ENCODE measurements at places on chromosomes 2 and 18. TPM values are rescaled to one million over a fixed set of nuclear protein-coding genes. Genes with fewer than 3 reads are reported as not detected.

- H3K36me3 ChIP-seq, result no peaks in the 10 kb centered on the region
- no peak for DNase-seq
- H3K27me3 ChIP-seq, result no peaks in the 10 kb centered on the region
- peaks cover 5% of the 10 kb centered on the region for H3K4me1 ChIP-seq
- H3K4me3 ChIP-seq, result no peak overlapping the region
- H3K27ac ChIP-seq, result no peak overlapping the region
These were observed 55.5 kb downstream of the MTHFD2 start for GRCh38 chr2:74253971-74254310.

DNA sequence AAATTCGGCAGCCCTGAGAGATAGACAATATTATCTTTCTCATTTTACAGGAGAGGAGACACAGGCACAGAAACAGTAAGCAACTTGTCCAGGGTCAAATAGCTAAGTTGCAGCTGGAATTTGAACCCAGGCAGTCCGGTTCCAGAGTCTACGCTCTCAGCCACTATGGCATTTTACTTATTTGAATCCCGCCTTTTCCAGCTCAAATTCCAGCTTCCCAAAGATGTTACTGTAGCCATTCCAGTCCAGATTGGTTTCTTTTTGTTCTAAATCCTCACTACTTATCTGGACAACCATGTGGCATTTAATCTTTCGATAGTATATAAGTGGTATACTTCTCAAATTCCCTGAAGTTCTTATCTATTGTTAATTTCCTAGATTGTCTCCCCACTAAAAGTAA is 125.7 kb downstream of the NBAS start:
- DNase-seq, result no peak
- no peak overlapping the region for H3K27ac ChIP-seq
- peaks cover 6% of the 10 kb centered on the region for H3K4me1 ChIP-seq
- no peaks in the 10 kb centered on the region for H3K27me3 ChIP-seq

GRCh38 chr2:168851674-168852320 is 38.4 kb downstream of the SPC25 start:
- no peak overlapping the region for H3K4me3 ChIP-seq
- no peak overlapping the region for H3K27ac ChIP-seq
- peaks cover 10% of the 10 kb centered on the region for H3K4me1 ChIP-seq
- H3K36me3 ChIP-seq, result no peaks in the 10 kb centered on the region

PTPN18 gene
- 78.5 TPM for total RNA-seq

SEPTIN10 gene
- 75.2 TPM for total RNA-seq

GRCh38 chr2:137287913-137288639 is 522.7 kb downstream of the THSD7B start:
- no peak overlapping the region for H3K27ac ChIP-seq
- DNase-seq, result no peak
- H3K36me3 ChIP-seq, result peaks cover 5% of the 10 kb centered on the region
- H3K27me3 ChIP-seq, result peaks cover 3% of the 10 kb centered on the region

DNA sequence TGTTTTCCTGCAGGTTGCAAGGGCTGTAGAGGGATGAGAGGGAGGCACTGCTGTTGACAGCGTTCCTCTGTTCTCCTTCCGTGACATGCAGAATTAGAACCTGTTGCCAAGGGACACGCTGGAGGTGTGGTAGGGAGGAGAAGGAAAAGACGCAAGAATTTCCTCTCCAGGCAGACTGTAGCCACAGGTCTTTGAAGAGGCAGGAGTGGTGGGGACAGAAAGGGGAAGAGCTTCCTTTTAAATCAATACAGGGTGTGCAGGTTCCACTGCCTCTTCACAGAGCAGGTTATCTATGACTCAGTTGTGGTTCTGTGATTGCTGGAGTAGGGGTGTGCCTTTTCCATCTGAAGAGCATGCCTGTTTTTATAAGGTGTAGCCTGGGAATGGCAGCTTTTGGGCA is 133.0 kb downstream of the WDSUB1 start:
- H3K4me1 ChIP-seq, result peaks cover 10% of the 10 kb centered on the region
- no peak overlapping the region for H3K4me3 ChIP-seq
- H3K27ac ChIP-seq, result no peak overlapping the region
- H3K27me3 ChIP-seq, result no peaks in the 10 kb centered on the region

SERPINB7 gene
- not detected for total RNA-seq

ORC2 gene
- total RNA-seq, result 28.2 TPM

RGPD4 gene
- total RNA-seq, result 0.12 TPM

GRCh38 chr2:133651861-133652260 is 83.6 kb upstream of the NCKAP5 start:
- no peaks in the 10 kb centered on the region for H3K36me3 ChIP-seq
- H3K4me1 ChIP-seq, result no peaks in the 10 kb centered on the region
- H3K27ac ChIP-seq, result no peak overlapping the region
- DNase-seq, result no peak

- DNase-seq, result no peak
- no peaks in the 10 kb centered on the region for H3K36me3 ChIP-seq
- H3K4me1 ChIP-seq, result peaks cover 17% of the 10 kb centered on the region
- no peak overlapping the region for H3K27ac ChIP-seq
- peaks cover 10% of the 10 kb centered on the region for H3K27me3 ChIP-seq
These were observed 39.1 kb upstream of the DNMT3A start for GRCh38 chr2:25380586-25381375.

- H3K4me1 ChIP-seq, result no peaks in the 10 kb centered on the region
- peaks cover 5% of the 10 kb centered on the region for H3K36me3 ChIP-seq
- H3K27ac ChIP-seq, result no peak overlapping the region
- no peak for DNase-seq
- H3K27me3 ChIP-seq, result no peaks in the 10 kb centered on the region
- H3K4me3 ChIP-seq, result no peak overlapping the region
These were observed 30.7 kb downstream of the FBXO15 start for GRCh38 chr18:74116633-74117554.

PROKR1 gene
- total RNA-seq, result 0.83 TPM

DNA sequence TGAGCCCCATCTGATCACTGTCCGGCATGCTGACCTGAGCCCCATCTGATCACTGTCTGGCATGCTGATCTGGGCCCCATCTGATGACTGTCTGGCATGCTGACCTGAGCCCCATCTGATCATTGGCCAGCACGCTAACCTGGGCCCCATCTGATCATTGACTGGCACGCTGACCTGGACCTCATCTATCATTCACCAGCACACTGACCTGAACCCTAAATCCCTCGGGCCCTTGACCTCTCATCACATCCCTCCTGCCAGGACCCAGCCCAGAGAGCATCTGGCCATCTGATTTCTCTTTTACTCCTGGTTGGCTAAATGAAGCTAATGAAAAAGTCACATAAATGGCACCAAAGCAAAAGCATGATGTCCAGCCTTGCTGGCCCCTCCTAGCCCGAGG is 207.1 kb downstream of the NDUFA10 start:
- H3K27ac ChIP-seq, result no peak overlapping the region
- no peak overlapping the region for H3K4me3 ChIP-seq
- peaks cover 12% of the 10 kb centered on the region for H3K27me3 ChIP-seq
- H3K36me3 ChIP-seq, result no peaks in the 10 kb centered on the region
- no peak for DNase-seq

- no peak overlapping the region for H3K27ac ChIP-seq
- no peaks in the 10 kb centered on the region for H3K27me3 ChIP-seq
- H3K36me3 ChIP-seq, result peaks cover 24% of the 10 kb centered on the region
- no peak for DNase-seq
- no peaks in the 10 kb centered on the region for H3K4me1 ChIP-seq
These were observed 208.4 kb downstream of the LNPK start for GRCh38 chr2:175793648-175794047.

REG3G gene
- not detected for total RNA-seq

ITPRIPL1 gene
- 0.56 TPM for total RNA-seq

GRCh38 chr2:221133941-221134340 is 438.2 kb downstream of the EPHA4 start:
- no peaks in the 10 kb centered on the region for H3K27me3 ChIP-seq
- H3K4me1 ChIP-seq, result no peaks in the 10 kb centered on the region
- no peak overlapping the region for H3K4me3 ChIP-seq
- no peak for DNase-seq
- no peak overlapping the region for H3K27ac ChIP-seq
- no peaks in the 10 kb centered on the region for H3K36me3 ChIP-seq

TMEM163 gene
- total RNA-seq, result 27.7 TPM

DNA sequence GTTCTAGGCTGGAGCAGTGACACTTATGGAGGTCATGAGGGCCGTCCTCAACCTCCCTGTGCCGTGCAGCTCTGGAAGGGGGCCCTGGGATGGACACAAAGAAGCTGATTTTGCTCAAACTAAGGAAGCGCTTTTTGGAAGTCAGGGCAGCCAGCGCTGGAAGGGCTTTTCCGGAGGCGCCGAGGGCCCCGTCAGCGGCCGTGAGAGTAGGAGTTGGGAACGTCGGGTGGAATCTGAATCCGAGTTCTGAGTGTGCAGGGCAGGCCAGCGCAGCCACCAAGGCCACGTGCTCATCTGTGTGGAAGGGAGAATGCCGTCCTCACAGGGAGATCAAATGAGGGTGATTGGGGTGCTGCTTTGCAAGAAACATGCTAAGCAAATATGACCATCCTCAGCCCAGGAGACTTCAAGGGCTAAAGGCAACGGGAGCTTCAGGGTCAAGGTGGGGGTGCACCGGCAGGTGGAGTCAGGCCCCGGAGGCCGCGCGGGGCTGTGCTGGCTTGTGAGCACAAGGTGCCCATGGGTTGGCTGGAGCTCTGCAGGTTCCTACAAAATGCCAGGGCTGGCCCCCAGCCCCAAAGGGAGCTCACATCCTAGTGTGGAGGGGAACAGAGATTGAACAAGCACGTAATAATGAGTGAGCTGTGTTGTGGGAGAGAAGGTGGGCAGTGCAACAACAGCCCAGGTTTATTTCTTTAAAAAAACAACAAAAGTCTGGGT is 70.4 kb upstream of the HPCAL1 start:
- H3K36me3 ChIP-seq, result no peaks in the 10 kb centered on the region
- H3K4me1 ChIP-seq, result no peaks in the 10 kb centered on the region
- peaks cover 4% of the 10 kb centered on the region for H3K27me3 ChIP-seq
- DNase-seq, result peak; percentile 7
- H3K27ac ChIP-seq, result no peak overlapping the region
- no peak overlapping the region for H3K4me3 ChIP-seq

DNA sequence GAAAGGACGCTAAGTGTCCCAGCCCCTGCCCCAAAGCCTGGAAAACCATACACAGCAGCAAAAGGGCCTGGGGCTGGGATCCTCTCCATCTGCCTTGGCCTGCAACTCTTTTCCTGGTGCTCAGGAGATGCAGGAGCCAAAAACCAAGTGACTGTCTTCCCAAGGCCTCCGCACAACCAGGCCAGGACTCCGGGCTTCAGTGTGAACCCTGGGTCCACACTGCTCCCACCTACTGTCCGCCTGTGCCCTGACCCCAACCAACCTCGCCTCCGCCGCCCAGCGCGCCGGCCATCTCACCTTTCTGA is 1.1 kb downstream of the FEV start:
- H3K36me3 ChIP-seq, result no peaks in the 10 kb centered on the region
- no peak for DNase-seq
- no peak overlapping the region for H3K4me3 ChIP-seq
- peaks cover 6% of the 10 kb centered on the region for H3K4me1 ChIP-seq
- peaks cover 35% of the 10 kb centered on the region for H3K27me3 ChIP-seq
- no peak overlapping the region for H3K27ac ChIP-seq

- peaks cover 33% of the 10 kb centered on the region for H3K4me1 ChIP-seq
- no peak overlapping the region for H3K27ac ChIP-seq
- DNase-seq, result no peak
- H3K36me3 ChIP-seq, result no peaks in the 10 kb centered on the region
These were observed 68.4 kb upstream of the MCFD2 start for GRCh38 chr2:46984040-46984439.

- H3K27ac ChIP-seq, result no peak overlapping the region
- H3K27me3 ChIP-seq, result no peaks in the 10 kb centered on the region
- H3K4me1 ChIP-seq, result no peaks in the 10 kb centered on the region
- no peaks in the 10 kb centered on the region for H3K36me3 ChIP-seq
- no peak for DNase-seq
These were observed 780.4 kb upstream of the NRXN1 start for GRCh38 chr2:51812138-51812866.

RNF25 gene
- total RNA-seq, result 34.6 TPM

GRCh38 chr18:339200-339599 is 71.4 kb upstream of the THOC1 start:
- H3K4me1 ChIP-seq, result no peaks in the 10 kb centered on the region
- no peak for DNase-seq
- peaks cover 2% of the 10 kb centered on the region for H3K27me3 ChIP-seq
- H3K36me3 ChIP-seq, result no peaks in the 10 kb centered on the region

DNA sequence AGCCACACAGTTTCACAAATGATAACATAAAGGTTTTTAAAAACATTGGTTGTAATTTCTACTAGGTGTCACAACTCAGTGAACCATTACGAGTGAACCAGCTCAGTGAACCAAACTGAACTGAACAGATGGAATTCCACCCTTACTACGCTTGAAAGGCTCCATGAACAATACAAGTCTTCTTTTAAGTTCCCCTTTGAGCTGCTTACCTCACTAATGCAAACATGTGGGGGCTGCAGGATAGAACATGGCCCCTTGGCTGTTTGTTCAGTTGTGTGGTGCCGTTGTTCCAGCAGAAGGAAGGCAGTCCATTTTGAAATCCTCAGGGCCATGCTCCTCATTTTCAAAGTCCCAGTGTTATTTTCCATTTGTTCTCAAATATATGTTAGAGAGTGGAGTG is 30.7 kb upstream of the KLHL14 start:
- no peaks in the 10 kb centered on the region for H3K27me3 ChIP-seq
- H3K4me1 ChIP-seq, result peaks cover 5% of the 10 kb centered on the region
- H3K4me3 ChIP-seq, result no peak overlapping the region
- no peaks in the 10 kb centered on the region for H3K36me3 ChIP-seq
- H3K27ac ChIP-seq, result no peak overlapping the region

DNA sequence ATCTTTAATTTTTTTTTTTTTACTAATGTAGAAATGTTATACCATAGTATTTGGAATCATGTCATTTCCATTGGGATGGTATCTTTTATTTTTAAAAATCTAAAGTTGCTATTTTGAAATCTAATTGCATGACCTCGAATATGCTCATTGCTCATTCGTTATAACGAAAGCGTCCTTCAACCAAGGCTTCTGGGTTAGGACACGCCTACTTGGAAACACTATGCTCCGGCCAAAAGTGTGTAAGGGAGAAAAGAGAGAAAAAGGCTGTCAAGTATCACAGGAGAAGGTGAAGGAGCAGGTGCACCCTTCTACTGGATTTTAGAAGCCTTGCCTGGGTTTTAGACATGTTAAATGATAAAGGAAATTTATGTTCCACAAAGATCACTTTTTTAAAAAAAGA is 465.9 kb upstream of the ID2 start:
- no peak for DNase-seq
- H3K36me3 ChIP-seq, result no peaks in the 10 kb centered on the region
- no peaks in the 10 kb centered on the region for H3K4me1 ChIP-seq

DNA sequence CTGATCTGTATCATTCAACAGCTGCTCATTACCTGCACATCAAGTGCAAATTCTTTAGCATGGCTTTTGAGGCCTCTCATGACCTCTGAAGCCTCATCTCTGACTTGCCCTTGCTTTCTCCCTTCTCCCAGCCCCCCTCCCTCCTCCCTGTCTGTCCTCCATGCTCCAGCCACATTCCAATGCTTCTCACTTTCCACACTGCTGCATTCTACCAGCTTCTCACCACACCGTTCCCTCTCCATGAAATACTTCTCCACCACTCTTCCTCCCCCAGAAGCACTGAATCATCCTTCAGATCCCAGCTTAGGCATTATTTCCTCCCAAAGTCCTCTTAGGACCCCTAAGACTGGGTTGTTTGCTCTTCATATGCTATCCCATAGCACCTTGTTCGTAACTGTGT is 26.9 kb downstream of the GCG start:
- no peaks in the 10 kb centered on the region for H3K36me3 ChIP-seq
- H3K4me1 ChIP-seq, result no peaks in the 10 kb centered on the region
- H3K4me3 ChIP-seq, result no peak overlapping the region

GRCh38 chr2:3739313-3739712 is 35.9 kb downstream of the DCDC2C start:
- DNase-seq, result no peak
- H3K4me1 ChIP-seq, result peaks cover 4% of the 10 kb centered on the region
- no peak overlapping the region for H3K27ac ChIP-seq
- peaks cover 1% of the 10 kb centered on the region for H3K27me3 ChIP-seq
- no peak overlapping the region for H3K4me3 ChIP-seq

Measured in glutamatergic neuron (in vitro differentiated cells).